ENCODE measurements at places on chromosomes 16 and 17.

DNA sequence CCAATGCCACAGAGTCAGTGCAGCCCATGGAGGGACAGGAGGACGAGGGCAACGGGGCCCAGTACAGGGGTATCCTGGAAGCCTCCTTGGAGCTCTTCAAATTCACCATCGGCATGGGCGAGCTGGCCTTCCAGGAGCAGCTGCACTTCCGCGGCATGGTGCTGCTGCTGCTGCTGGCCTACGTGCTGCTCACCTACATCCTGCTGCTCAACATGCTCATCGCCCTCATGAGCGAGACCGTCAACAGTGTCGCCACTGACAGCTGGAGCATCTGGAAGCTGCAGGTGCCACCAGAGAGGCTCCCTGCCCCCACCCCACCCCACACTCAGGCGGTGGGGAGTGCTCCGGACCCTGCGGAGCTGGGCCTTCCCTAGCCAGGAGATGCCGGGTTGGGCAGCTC lies 16.6 kb downstream of the TRPV2 start:
- DNase-seq = no peak

DNA sequence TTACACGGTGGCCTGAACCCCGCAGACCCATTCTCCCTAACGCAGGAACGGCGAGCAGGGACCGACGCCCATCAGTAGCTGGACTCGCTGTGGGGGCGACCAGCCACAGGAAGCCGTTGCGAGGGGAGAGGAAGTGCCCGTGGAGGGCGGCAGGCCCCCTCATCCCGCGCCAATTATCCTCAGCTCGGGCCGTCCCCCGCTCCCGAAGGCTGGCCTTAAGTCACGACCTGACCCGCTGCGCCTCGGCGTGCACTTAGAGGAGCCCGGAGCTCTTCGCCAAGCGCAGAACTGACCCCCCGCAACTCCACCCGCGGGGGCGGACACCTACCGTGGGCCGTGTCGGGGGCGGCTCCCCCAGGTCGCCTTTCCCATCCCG lies 401 bp downstream of the ARL16 start:
- DNase-seq = peak; percentile 24

GRCh38 chr16:68217506-68217905 lies 18.4 kb downstream of the ESRP2 start:
- DNase-seq = no peak

DNA sequence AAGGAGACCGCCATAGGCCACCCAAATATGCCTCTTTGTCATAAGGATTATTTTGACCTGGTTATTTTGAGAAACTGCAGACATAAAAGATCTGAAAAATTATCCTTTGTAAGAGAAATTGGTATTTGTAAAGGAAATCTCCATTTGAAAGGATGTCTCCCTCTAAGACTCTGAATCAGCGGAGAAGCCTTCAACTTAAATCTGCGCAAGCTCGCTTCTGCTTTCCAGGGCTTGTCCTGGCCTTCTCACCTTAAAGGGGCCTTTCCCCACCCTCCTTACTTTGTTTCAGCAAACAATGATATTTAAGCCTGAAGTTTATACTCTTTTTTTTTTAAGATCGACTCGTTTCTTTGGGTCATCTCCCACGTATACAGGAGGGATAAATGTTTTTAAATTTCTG lies 34.5 kb downstream of the HSBP1 start:
- DNase-seq = no peak

DNA sequence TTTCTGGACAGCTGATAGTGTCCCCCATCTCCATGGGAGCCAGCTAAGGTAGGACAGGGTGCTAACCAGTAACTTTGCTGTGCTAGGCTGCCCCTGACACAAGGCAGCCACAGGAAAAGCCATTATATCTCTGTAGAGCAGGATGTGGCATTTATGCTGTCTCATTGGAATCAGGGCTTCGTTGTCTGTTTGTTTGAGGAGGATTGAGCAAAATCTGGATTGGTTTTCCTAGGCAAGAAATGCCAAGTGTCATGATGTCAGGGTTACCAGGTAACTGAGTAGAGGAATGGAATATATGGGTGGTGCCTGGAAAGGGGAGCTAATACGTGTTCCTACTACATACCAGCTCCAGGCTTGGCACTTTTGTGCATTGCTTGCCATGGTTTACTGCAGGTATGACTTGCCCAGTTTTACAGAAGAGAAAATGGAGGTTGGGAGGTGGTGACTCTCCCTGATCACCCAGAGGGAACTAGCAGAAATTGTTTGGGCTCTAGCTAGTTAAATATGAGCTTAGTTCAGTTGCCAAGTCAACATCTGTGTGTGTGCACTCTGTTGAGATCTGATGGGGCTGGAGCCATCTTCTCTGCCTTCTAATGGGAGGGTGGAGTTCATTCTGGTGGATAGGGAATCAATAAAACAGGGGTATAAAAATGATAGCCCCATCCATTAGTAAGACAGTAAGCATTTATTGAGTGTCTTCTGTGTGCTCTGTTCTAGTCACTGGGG lies 33.9 kb downstream of the GNAO1 start:
- no peak for DNase-seq

DNA sequence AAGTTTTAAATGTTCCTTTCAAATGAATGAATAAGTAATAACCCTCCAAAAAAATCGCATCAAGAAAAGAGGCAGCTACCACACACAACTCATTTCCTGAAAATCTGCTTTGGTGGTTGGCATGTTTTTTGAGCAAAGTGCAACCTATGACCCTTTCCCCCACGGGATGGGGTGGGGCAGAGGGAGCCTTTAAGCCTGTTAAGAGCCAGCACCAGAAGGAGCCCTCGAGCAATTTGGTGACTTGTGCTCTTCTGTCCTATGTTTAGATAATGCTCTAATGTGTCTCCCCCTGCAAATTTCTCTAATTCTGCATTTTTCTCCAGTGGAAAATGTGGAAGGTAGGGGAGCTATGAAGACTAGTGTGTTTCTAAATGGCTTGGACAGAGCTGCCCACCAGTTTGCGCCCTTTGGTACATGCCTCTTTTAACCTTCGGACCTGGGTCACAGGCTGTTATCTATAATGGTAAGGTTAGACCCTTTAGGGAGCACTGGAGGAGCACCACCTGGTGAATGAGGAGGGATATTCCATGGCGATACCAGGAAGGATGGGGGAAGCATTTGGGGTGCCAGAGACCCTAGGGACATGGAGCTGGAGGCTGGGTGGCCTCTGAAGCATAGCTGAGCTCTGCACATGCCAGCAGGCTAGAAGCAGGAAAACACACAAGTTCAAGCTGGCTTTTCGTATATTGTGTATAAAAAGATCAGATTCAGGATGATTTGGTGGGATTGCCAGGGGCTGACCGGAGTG lies 1.6 kb downstream of the PYCARD start:
- peak; percentile 56 for DNase-seq

DNA sequence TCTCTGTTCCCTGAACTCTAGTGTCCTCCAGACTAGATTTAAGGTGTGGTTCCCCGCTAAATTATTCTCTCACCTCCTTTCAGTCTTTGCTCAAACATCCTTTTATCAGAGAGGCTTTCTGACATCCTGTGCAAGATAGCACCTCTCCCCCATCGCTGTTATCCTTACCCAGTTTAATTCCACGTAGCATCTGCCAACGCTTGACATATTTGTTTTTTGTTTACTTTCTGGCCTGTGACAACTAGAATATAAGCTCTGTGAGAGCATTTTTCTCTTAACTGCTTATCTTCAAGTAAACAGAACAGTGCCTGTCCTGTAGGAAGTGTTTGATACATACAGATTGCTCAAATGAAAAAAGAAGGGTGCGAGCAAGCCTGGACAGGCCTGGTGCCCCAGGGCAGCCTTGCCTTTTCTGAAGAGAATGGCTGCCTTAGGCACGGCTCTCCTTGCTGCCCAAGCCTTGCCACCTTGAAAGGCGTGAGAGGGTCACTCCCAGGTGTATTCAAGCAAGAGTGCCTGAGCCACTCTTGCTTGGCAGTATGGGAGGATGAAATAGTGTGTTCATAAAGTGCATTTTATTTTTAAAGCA lies 9.7 kb downstream of the DYNLL2 start:
- DNase-seq = no peak

GRCh38 chr17:2092253-2092652 lies 37.4 kb downstream of the HIC1 start:
- DNase-seq = no peak

DNA sequence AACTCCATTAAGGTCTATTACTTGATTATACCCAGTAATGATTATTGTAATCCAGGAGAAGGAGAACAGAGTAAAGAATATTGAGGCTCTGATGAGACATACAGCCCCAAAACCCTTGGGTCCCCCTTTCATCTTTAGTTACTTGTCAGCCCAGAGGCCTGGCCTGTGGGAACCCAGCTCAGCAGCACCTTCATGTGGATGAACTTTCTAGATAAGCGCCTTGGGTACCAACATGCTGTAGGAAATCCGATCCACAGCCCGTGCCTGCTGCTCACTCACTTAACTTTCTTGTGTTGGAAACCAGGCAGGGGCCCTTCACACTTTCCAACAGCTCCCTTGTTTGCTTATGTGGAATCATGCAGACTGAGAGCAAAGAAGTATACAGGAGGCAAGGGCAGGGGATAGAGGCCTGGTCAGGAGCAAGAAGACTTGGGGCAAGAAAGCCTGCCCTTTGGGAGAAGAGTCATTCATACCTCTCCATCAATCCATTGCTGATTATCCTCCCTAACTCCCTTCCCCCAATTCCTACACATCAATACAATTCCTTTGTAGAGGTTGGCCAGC lies 64.0 kb upstream of the SOX9 start:
- DNase-seq = no peak

DNA sequence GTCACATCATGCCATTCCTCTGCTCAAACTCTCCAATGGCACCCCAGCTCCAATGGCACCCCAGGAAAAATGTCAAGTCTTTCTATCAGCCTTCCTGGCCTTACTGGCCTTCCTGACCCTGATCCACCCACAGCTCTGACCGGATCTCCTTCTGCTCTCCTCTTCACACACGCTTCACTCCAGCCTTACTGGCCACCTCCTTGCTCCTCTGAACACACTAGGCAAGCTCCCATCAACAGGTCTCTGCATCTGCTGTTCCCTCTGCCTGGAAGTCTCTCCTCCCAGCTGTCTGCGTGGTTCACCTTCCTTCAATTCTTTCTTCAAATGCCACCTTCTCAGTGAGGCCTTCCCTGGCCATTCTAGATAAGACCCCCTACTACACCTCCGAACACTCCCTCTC lies 43.4 kb downstream of the MYO1D start:
- DNase-seq = no peak

DNA sequence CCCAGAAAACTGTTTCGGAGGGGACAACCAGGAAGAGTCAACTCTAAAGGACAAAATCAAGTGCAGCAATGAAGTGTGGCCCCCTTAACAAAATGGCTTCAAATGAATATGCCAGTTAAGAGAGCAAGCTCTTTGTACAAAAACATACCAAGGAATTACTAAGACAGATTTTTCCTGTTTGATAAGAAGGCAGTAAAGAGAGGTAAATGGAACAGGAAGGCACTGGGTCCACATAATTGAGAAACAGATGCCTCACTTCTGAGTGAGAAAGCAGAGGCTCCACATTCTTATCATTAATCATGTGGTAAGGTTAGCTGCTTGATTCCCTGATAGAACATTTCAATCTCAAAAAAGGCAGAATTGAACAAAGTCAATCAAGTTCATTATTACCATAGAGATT lies 44.9 kb downstream of the MBTD1 start:
- no peak for DNase-seq

GRCh38 chr17:77881545-77881944 lies 77.0 kb upstream of the TNRC6C start:
- DNase-seq = peak; percentile 73

DNA sequence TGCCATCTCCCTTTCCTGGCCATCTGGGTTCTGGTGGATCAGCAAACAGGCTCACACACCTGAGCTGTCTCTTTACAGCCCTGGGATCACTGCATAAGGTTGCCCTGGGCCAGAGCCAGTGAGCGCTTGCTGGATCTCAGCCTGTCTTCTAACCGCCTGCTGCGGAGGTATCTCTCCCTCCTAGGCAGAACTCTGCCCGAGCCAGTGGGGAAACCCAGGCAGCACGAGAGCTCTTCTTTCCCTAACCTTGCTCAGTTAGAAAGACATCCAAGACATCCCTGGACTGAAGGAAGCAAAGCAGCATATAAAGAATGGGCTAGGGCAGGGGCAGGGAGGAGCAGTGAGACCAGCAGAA lies 6.4 kb downstream of the HAS3 start:
- DNase-seq = no peak

- no peak for DNase-seq
These were observed 457.7 kb upstream of the MAF start for GRCh38 chr16:80058214-80058613.

- DNase-seq = no peak
These were observed 10.4 kb downstream of the RAI1 start for GRCh38 chr17:17691468-17692263.

- DNase-seq = no peak
These were observed 38.9 kb upstream of the PLCG2 start for GRCh38 chr16:81740169-81740568.

- no peak for DNase-seq
These were observed 27.4 kb upstream of the GINS2 start for GRCh38 chr16:85716022-85716679.

DNA sequence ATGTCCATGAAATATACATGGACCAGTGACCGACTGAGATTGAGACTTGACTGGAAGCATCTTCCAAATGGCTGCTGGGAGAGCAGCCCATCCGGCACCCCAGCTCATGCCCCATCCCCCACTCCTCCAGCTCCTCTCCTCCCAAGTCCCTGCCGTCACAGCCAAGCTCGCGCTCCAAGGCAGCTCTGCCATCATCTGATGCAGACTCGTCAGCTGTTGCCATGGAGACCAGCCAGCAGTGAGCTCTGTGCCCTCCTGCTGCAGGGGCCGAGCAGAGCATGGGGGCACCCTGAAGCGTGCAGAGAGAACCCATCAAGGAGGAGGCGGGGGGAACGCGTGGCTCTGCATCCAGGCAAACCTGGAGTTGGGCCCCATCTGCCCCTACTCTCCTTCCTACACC lies 74.5 kb upstream of the TNRC6C start:
- no peak for DNase-seq

GRCh38 chr17:65523411-65523810 lies 38.0 kb downstream of the AXIN2 start:
- no peak for DNase-seq

DNA sequence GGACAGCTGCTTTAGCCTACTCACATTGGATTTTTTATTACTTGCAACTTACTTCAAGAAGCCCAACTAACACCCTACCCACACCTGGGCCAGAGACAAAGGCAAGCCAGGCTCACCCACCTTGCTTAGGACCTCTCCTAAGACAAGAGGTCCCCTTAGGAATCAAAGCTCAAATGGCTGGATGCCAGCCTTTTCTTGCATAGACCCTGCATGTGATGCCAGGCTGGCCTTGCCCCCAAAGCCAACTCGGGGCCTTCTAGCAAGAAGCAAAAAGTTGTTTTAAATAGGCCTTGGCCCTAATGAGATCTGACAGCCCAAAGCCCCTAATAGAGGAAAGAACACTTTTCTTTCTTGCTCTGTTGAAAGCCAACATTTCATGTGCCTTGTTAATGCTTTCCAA lies 20.7 kb downstream of the GPRC5B start:
- DNase-seq = no peak

Data from activated CD4-positive, alpha-beta T cell treated with anti-CD3 and anti-CD28 coated beads, Interleukin-2, amount 50 U/mL, for 48 hours (primary cell).